ENCODE measurements at places on chromosomes 7 and 10. TPM values are rescaled to one million over a fixed set of nuclear protein-coding genes. Genes with fewer than 3 reads are reported as not detected.

Gene GIMAP8
- 9.4 TPM for total RNA-seq

Gene C7orf57
- 0.31 TPM for total RNA-seq

Gene HOXA10
- not detected for total RNA-seq

Gene BEND7
- not detected for total RNA-seq

Gene TSPAN13
- 0.96 TPM for total RNA-seq

Gene DNAJC30
- 11.6 TPM for total RNA-seq

Gene C10orf62
- not detected for total RNA-seq

Gene CCL24
- total RNA-seq: not detected

Gene LRRC17
- total RNA-seq: not detected

Gene NXPH1
- not detected for total RNA-seq

Gene MARVELD1
- total RNA-seq: 3.4 TPM

Gene PLPP4
- total RNA-seq: not detected

Gene RTKN2
- total RNA-seq: 3.7 TPM

Gene PLEKHA8
- total RNA-seq: 10.6 TPM

Gene EBLN1
- not detected for total RNA-seq

Gene LRGUK
- total RNA-seq: not detected

Gene SVOPL
- not detected for total RNA-seq

Gene SUN3
- total RNA-seq: not detected

Gene HOXA7
- not detected for total RNA-seq

Gene SLC26A5
- not detected for total RNA-seq

Gene FAM13C
- not detected for total RNA-seq

Gene EPC1
- 37.8 TPM for total RNA-seq

Gene HOXA13
- not detected for total RNA-seq

Gene ASB4
- not detected for total RNA-seq

Gene NRP1
- 1.2 TPM for total RNA-seq

Gene PDE1C
- not detected for total RNA-seq

Gene MEOX2
- total RNA-seq: not detected

Gene ITPRID1
- total RNA-seq: not detected

Gene FAM25G
- not detected for total RNA-seq

Gene THSD7A
- total RNA-seq: not detected

Data from activated T-helper 1 cell treated with anti-CD3 and anti-CD28 coated beads, Interleukin-12 subunit alpha, Interleukin-12 subunit beta, Interleukin-2, Interleukin-4 antibody, amounts not matched to agents 30 ng/mL and 10 ng/mL and 1 ng/mL, durations not matched to agents 14 hours and 24 hours and 36 hours (primary cell).